ENCODE measurements at places on chromosomes 13 and 19.

- DNase-seq = no peak
Observed at GRCh38 chr19:5943045-5943444, 29.0 kb downstream of the CAPS start.

DNA sequence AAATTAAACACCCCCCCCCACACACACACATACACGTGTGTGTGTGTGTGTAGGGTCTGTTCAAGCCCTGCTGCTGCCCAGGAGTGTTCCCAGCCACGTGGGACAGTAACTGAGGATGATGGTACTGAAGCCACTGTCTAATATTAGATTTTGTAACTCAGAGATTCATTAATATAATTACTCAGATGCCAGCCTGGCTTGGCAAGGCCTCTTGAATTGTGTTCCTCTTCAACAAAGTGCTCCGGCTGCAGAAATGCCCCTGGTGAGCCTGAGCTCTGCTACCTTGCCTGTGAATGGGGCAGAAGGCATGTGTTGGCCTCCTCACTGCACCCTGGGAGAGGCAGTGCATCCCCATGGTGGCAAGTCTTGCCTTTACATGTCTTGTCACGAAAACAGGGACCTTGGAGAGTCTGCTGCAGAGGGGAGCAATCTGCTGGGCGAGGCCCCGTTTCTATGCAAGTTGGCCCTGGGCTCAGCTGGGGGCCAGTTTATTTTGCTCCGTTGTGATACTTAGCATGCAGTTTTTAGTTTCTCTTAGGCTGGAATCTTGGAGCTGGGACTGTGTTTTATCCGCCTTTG is 44.0 kb downstream of the NFIX start:
- no peak for DNase-seq

DNA sequence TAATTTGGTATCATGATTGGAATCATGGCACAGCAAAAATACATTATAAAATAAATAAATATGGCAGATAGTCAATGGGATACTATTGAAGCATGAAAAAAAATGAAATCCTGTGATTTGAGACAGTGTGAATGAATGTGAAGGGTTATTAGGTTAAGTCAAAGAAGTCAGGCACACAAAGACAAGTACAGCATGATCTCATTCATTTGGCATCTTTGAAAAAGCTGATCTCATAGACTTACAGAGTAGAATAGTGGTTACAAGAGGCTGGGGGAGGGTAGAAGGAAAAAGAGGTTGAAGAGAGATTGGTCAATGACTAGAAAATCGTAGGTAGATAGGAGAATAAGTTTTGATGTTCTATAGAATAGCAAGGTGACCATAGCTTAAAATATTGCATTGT is 295.1 kb upstream of the SLITRK5 start:
- no peak for DNase-seq

DNA sequence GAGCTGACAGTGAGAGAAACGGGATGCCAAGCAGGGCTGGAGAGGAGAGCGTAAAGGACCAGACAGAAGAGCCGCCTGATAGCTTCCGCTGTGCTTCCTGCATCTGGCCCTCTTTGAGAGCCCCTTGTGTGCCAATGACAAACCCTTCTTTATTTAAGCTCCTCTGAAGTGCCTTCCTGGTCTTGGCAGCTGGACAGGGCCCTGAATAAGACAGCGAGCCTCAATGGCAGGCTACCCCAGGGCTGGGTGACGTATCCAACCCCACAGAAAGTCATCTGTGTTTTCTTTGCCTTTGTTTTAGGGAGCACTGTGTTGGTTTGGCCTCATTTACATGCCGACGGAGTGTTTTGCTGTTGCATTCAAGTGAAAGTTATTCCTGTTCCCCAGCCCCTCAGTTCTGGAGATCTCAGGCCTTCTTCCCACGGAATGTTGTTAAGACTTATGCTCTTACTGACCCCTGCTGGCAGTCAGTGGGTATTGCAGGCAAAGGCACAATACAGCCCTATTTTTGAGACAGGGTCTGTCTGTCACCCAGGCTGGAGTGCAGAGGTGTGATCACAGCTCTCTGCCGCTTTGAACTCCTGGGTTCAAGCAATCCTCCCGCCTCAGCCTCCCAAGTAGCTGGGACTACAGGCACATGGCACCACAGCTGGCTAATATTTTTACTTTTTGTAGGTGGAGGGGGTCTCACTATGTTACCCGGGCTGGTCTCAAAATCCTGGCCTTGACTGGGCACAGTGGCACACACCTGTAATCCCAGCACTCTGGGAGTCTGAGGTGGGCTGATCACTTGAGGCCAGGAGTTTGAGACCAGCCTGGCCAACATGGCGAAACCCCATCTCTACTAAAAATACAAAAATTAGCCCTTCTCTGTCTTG is 16.8 kb downstream of the CCL25 start:
- DNase-seq = no peak

DNA sequence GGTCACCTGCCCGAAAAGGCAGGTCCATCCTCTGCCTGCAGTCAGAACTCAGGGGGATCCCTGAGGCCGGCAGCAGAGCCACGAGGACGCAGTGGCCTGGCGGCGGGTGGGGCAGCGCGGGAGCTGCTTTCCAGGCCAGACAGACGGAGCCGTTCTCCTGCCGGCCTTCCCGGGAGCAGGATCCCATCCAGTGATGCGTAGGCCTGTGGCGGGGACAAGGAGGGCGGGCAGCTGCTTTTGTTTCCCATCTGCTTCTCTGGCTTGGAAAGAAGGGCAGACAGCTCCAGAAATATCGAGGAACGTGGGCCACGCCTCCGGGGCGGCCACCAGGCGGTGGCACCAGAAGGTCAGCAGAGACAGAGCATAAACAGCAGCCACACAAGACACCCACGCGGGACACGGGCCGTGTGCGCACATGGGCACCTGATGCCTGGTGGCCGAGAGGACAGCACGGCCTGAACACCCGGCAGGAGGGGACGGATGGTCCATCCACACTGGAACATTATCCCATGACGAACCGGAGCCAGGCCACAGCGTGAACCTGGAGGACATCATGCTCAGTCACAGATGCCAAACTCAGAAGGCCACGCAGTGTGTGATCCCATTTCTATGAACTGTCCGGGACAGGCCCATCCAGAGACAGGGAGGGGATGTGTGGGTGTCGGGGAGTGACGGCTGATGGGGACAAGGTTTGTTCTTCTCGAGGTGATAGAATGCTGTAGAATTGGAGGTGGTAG is 13.9 kb upstream of the MKNK2 start:
- no peak for DNase-seq

DNA sequence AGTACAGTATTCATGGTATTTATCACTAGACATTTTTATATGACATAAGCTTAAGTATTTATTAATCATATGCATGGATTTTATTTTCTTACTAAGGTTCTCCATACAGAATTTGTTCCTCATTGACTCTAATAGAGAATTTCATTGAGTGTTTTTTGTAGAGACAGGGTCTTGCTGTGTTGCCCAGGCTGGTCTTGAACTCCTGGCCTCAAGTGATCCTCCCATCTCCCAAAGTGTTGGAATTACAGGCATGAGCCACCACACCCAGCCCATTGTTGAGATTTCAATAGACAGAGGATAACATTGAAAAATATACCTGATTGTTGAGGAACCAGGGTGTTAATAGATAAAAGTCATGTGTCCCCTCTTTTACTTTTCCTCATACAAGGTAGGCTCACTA is 26.1 kb downstream of the IPO5 start:
- no peak for DNase-seq

DNA sequence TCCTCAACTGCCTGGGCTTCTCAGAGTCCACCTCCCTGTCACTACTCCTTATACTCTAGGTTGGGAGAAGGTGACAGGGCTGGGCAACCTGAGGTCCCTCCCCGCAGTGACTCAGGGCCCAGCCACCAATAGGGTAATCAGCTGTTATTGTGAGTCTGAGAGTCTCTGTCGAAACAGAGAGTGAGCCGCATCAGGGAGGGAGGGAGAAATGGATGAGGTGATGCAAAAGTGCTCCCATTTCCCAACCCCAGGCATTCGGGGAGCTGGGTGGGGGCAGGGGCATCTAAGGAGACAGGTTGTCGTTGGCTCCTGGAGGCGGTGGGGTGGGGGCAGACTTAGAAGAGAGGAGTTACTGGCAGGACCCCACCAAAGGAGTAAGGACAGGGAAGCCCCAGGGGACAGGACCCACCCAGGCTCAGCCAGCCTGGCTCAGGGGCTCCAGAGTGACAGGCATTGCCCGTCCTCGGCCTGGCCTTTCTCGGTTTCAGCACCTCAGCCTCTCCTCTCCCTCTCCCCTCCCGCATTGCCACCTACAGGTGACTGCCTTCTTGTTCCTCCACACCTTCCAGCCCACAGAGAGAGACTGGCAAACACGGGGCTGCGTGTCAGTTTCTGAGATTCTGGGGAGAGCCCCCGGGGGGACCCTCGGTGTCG is at the start of gene DMKN:
Gene DMKN, minus strand, starts transcription at position 22 of the 654 bp plus-strand sequence. CDS start 174 bp downstream, outside the sequence.
- DNase-seq = no peak

DNA sequence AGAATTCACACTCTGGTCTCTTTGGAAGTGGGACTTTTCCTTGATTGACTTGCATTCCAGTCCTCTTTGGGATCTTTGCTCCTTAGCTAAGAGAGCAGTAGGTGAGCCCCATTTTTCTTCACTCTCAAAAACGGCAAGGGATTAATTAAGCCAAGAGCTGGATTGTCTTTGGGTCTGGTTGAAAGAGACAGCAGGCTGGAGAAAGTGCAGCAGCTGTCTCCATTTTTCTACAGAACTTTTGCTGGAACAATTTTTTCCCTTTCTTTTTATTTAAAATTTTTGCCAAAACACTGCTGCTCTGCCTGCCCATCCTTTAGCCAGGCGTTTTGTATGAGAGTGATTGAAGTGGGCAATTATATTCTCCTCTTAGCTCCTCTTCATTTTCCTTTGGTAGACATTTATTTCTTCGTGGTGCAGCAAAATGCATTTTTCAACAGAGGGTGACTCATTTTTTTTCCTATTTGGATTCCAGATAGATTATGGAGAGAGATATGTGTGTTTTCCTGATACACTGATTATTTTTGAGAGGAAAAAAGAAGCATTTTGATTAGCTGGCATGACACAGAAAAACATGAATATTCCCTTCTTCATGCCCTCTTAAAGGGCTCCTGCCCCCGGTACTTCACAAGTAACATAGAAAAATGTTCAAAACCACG is 371.2 kb upstream of the NBEA start:
- no peak for DNase-seq

- no peak for DNase-seq
Observed at GRCh38 chr13:66425741-66426140, 804.4 kb downstream of the PCDH9 start.

DNA sequence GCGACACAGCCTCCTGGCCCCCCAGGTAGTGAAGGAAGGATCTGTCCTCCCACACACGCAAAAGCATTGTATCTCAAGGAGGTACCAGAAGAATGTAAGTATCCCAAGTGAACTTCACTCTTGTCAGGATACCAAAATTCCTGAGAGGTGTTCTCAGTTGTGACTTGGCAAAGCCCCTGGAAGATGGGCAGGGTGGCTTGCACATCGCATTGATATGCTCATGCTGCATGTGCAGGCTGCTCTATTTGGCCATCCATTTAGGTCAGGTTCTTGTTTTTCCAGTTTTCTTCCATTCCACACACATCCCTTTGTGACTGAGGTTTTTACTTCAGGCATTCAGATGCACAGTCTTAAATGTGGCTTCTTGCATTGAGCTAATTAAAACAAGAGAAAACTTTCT is 382.8 kb downstream of the FOXO1 start:
- DNase-seq = no peak

DNA sequence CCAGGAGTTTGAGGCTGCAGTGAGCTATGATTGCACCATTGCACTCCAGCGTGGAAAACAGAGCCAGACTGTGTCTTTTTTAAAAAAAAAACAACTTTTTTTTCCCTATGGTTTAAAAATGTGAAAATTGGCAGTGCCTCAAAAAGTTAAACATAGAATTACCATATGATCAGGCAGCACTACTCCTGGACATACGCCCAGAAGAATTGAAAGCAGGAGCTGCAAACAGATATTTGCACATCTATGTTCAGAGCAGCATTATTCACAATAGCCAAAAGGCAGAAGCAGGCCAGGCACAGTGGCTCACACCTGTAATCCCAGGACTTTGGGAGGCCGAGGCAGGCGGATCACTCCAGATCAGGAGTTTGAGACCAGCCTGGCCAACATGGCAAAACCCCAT is 3.8 kb upstream of the RETN start:
- DNase-seq = peak; percentile 72

Data from fibroblast of skin of left biceps (primary cell).